ENCODE measurements at places on chromosomes 2 and 18.

- DNase-seq = no peak
These were observed 258.4 kb upstream of the ZNF804A start for GRCh38 chr2:184339966-184340365.

DNA sequence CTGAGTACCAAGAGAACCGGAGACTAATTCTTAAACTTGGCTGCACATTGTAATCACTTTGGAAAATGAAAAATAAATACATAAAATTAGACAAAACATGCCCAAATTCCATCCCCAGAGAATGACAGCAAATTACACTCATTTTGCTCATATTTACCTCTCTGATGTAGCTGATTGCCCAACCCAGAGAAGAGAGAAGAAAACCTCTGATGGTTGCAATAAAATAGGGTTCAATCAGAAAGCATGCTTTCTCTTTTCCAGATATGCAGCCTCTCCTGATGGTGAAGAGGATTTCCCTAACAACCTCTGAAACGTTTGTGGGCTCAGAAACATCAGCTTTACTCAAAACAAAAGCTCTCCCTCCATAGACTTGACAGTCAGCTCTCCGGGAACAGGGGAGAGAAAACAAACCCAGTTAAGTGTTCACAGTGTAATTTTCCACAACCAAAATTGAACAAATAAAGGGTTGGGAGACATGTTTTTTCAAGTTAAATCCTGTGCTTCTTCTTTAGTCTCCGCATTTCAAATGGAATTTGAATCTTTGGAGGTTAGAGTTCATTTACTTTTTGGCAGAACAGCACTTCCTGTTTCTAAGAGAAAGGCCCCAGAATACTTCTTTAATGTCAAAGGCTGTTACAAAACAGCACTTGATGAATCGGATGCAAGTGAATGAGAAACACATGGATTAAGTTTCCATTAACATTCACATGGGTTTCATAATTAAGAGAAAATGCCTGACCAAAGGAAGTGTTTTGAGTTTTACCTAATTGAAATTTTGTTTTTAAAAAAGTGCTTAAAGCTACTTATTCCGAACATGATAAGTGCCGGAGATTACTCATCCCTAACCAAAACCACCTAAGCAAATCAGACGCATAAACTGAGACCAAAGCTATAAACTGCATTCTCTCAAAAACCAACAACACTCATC, 570.1 kb upstream of the SYT4 start:
- no peak for DNase-seq

DNA sequence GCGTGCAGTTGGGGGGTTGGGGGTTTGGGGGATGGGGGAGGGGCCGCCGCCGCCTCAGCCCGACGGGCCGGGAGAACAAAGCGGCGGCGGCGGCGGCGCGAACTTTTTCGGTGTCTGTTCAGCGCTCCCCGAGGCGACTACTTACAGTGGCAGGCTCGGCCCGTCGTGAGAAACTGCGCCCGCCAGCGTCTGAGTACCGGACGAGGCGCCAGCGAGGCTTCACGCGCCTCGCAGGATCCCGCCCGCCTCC, 172 bp downstream of the PRKD3 start:
- no peak for DNase-seq

DNA sequence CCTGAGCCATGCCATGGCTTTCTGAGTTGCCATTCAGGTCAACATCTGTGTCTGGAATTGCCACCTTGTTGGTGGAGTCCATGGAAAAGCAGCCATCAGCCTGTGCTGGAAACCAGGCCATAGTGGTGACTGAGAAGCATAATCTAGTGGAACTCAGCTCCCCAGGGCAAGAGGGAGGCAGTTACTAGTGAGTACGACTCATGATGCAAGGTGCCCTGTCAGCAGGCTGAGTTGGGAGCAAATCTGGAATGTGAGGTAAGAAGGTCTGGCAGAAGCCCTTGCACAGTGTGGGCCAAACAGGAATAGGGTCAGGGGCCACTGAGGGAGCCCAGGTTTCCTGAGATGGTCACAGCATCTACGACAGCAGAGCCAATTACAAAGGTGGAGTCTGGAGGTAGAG, 37.1 kb downstream of the SULT1C2 start:
- no peak for DNase-seq

DNA sequence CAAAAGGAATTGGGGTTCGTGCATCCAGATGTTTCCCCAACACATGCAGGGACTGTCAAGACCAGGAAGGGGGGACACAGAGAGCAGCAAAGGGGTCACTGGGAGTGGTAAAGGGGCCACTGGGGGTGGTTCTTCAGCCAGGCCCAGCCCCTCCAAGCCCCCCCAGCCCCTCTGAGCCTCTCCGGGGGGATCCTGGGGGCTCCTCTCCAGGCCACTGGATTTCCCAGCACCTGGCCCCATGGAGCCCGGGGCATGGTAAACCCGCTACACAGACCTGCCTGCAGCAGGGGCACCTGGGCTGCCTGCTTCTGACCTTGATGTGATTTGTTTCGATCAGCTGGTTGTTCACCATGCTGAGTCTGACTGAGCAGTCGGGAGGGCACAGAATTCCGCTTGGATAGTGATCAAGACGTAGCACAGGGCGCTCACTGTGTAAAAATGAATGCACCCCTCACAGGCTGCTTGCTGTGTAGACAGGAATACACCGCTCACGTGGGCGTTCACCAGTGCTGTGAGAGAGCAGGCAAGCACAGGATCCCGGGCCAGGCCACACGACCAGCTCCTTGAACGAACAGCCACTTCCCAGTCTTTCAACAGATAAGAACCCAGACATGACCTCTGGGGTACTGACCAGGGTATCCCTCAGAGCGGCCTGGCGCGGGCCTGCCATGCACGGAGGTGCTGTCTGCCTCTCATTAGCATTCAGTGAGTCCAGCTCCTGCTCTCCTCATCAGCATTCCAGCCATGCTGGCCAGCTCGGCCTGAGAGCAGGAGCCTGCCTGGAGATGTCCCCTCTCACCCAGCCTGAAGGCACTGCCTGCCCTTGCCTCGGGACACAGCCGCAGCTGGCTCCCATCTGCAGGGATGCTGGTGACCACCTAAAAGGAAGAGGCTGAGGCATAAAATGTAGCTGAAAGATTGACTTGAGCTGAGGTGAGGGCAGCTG, 73.3 kb upstream of the OTOS start:
- no peak for DNase-seq

DNA sequence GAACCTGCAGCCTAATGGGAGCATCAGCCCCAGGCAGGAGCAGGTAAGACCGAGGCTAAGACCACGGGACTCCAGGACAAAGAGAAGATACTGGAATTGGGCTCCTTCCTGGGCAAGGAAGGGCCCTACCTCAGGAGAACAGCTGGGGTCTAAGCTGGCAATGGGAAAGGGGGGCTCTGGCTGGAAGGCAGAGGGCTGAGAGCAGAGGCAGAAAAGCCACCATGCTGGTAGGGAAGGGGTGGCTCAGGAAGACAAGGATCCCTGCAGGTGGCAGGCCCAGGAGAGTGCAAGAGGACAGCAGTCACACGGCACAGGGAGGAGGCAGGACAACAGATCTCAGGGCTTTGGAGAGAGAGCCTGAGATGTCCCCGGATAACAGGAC, 203.5 kb downstream of the NDUFA10 start:
- DNase-seq = no peak

DNA sequence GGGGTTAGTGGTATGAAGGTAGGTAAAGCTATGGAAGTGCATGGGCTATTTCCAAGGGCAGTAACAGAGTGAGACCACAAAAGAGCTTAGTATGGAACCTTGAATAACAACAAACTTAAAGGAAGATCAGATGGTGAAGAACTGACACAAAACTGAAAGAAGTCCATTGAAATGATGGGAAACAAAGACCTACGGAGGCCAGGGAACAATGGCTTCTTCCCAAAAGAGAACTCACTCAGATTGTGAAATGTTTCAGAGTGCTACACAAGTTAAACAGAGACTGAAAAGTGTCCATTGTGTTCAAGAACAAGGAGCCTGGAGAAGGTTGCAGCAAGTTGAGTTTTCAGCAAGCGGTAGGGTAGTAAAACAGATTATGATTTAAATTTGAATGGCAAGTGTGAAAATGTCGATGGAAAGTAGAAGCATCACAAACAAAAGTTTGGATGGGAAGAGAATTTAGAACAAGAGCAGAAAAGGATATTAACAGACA, 700.0 kb upstream of the NXPH2 start:
- no peak for DNase-seq

DNA sequence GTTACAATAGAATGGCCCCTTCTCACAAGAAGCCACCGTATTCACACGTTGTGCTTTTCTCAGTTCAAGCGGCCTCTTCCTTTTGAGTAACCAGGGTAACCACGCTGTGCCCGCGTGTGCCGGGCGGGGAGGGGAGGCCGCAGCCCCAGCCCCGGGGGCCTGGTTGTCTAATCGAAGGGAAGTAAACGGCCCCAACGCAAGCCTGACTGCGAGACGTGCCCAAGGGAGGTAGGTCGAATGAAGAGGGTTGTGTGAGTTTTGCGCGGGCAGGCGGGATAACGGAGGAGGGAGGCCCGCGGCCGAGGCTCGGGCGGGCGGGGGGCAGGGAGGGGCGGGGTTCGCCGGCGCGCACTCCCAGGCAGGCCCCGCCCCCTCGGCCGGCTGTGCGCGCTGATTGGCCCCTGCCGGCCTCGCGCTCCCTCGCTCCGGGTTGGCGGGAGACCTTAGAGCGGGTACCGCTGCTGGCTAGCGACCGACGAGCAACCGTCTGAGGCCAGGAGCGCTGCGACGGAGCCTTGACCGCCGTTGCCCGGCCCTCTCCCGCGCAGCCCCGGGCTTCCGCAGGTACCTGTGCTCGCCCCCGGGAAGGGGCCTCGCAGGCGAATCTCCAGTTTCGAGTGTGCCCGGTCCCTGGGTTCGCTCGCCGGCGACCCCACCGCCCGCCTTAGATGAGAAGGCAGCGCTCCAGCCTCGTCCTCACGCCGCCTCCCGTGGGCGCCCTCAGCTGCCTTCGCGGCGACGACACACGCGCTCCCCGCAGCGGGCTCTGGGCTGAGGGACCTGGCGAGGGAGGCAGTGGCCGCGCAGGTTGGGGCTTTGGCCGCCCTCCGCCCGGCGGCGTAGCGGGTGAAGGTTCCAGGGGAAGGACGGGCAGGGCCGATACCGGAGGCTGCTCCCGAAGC, at the start of gene SPDYA:
Gene SPDYA, plus strand, starts transcription at position 451 of the 902 bp plus-strand sequence. CDS start 5,181 bp downstream, outside the sequence.
- peak; percentile 53 for DNase-seq

DNA sequence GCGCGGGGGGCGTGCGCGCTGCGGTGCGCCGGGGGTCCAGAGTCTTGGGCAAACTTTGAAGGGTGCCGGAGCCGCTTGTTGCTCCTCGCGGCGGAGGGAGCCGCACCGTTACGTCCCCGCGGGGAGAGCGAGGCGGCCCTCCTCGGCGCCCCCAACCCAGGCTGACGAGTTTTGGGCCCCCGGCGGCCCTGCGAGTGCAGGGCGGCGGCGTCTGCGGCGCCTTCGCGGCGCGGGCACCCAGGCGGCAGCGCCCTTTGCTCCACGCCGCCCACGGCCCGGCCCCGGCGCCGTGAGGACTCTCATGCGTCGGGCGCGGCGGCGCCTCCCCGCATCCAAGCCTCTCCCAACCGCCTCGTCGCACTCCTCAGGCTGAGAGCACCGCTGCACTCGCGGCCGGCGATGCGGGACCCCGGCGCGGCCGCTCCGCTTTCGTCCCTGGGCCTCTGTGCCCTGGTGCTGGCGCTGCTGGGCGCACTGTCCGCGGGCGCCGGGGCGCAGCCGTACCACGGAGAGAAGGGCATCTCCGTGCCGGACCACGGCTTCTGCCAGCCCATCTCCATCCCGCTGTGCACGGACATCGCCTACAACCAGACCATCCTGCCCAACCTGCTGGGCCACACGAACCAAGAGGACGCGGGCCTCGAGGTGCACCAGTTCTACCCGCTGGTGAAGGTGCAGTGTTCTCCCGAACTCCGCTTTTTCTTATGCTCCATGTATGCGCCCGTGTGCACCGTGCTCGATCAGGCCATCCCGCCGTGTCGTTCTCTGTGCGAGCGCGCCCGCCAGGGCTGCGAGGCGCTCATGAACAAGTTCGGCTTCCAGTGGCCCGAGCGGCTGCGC, 814 bp downstream of the FZD7 start:
- DNase-seq = no peak

GRCh38 chr2:62423883-62424458, 82.0 kb downstream of the TMEM17 start:
- no peak for DNase-seq

DNA sequence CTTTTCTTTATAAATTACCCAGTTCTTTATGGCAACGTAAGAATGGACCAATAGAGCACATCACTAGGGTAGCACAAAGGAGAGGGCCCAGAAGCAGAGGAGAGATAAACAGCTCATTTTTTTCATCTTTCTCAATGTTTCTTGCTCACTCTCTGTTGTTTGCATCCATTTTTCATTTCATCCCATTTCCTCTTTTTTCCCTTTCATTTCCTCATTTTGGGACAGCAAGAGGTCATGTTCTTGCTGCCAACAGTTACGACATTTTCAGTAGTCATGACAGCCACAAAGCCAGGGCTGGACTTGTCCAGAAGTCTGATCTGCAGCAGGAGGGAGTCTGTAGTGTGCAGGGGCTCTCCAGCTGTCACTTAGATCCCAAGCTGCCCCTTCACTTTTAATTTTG, 52.7 kb upstream of the CYP1B1 start:
- DNase-seq = no peak

DNA sequence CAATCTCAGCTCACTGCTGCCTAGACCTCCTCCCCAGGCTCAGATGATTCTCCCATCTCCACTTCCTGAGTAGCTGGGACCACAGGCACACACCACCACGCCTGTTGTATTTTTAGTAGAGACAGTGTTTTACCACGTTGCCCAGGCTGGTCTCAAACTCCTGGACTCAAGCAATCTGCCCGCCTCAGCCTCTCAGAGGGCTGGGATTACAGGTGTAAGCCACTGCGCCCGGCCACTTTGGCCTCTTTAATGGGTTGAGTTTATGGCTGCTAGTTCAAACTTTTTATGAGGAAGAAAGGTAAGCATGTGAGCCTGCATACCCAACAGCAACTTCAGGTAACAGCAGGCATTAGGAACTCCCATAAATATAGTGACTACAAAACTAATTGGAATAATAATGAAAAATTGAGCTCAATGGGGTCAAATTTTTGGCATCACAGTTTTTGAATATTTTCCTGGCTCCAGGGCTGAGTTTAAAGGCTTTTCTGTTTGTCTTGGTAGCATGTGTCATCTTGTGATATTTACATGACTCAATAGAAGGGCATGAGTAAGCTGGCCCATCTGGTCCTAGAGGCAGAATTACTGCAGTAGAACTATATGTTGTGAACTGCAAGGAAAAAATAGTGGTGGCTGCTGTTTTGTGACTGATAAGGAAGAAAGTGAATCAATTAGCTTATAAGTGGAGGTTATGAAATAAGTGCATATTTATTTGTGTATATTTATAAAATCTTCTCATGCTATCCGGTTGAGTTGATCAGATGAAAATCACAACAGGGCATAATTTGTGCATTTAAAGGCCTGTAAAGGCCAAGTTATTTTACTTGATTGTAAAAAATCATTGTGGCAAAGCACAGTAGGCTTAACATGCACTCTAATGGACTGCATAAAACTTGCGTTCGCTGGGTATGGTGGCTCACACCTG, 24.8 kb downstream of the GALM start:
- no peak for DNase-seq
